ENCODE measurements at places on chromosomes 1 and 21.

GRCh38 chr1:225940385-225941151, 452 bp downstream of the LEFTY2 start:
- DNase-seq, result no peak

GRCh38 chr21:44596068-44596725, 3.9 kb upstream of the KRTAP10-6 start:
- DNase-seq, result peak; percentile 52

GRCh38 chr21:46661642-46662366, 26.3 kb downstream of the PRMT2 start:
- no peak for DNase-seq

DNA sequence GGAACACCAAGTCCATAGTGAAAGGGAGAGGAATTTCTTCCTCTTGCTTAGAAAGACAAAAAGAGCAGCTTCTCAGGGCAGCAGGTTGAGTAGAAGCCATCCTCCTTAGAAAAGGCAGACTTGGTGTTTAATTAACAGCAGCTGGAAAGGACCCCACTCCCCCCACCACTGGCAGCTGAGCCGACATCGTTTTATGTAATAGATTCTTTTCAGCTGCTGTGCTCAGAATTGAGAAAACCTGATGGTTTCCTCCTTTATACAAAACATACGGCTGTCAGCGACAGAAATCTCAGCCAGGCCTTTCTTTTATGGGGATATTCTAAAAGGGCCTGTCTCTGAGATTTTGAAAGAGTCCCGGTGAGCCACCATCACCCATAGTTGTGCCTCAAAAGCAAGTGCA, 49.9 kb downstream of the MAN1C1 start:
- DNase-seq, result no peak

GRCh38 chr1:40454873-40455272, 4.6 kb downstream of the ZFP69B start:
- DNase-seq, result no peak

GRCh38 chr1:78619446-78619802, 824 bp upstream of the IFI44L start:
- DNase-seq, result no peak

DNA sequence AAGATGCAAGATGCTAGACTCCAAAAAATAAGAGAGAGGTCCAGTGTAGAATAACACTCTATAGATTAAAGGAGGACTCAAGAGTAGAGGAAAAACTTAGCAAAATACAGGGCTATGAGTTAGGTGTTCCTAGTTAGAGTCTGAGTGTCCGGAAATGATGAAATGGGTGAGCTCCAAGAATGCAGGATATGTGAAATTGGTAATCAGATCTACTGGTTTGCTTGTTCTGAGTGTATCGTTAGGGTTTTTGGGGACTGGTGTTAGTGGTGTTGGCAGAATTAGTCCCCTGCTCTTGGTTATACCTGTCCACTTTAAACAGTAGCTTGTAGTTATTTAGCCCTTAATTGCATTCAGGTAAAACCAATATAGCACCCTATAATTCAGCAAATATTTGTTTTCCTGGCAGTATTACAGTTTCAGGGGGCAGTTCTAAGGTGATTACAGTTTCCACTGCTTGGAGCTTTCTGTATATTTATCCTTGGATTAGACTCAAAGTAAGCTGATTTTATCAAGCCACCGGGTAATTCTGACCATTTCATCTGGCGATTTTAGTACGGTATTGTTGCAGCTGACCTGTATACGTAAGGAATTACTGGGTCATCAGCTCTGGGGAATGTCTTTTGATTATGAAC, 332.7 kb downstream of the CHRM3 start:
- DNase-seq, result no peak

DNA sequence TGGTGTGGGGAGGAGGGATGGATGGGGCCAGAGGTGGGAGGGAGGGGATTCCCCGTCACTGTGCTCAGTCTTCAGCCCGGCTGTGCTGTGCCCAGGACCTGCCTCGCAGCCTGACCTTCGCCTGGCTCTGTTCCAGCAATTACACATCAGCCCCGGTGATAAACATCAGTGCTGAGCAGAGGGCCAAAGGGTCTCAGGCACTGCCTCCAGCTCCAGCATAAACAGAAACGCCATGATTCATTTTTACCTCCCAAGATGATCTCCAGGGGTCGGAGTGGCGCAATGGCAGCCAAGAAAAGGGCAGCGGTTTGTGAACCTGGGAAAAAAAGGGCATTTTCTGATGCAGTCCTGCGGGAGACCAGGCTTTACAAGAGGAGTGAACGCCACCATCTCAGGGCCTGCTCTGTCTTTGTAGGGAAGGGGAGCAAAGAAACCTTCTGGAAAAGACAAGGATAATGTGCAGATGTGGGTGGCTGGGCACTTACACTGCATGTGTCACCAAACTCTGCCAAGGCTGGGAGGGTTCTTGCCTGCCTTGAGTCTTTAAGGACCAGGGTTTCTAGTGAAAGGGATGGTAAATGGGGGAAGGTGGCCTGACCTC, 28.1 kb downstream of the SHISA4 start:
- no peak for DNase-seq

- DNase-seq, result no peak
Observed at GRCh38 chr1:149927056-149927562, 494 bp downstream of the SF3B4 start.

- DNase-seq, result no peak
Observed at GRCh38 chr21:46004168-46004861, 22.7 kb downstream of the COL6A1 start.

DNA sequence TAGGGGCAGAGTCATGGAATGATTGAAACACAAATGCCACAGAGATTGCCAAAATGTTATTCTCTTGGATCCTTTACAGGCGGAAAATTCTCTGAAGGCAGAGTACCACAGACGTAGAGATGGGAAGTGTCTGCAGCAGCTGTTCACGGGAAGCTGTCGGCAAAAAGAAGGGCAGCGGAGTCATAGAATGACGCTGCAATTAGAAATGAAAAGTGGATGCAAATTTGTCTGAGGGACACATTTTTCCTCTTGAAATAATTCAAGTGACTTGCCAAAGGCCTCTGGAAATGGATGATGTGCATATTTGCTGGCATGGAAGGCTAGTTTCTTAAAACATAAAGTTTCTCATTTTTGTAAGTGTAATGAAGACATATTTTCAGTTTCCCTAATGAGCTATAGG, 77.5 kb upstream of the PLD5 start:
- no peak for DNase-seq

DNA sequence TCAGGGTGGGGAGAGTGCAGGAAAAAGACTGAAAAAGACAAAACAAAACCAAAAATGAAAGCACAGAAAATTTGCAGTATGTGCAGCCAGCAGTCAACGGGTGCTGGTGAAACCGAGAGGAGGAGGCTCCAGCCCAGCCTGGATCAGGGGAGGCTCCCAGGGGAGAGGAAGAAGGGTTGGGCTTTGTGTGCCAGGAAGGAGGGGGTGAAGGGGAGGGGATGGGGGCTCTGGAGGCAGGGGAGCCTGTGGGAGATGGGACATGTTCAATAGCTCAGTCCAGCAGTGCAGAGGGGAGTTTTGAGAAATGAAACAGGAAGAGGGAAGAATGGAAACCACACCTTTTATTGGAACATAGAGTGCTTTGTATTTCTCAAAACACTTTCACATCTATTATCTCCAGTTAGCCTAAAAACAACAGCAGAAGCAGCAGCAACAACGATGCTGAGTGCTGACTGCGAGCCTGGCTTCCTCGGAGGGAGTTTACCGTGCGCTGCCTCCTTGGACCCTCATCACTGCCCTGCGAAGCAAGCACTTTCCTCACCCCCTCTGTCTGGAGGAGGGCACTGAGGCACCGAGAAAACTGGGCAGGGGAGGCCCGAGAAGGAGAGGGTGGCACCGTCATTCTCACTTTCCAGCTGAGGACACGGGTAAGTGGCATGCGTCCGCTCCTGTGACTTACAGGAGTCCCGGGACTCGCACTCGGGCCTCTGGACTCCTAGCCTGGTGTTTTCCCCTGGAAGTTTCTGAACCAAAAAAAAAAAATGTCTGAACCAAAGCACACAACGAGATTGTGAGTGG, 62.9 kb downstream of the MDM4 start:
- DNase-seq, result no peak

- peak; percentile 36 for DNase-seq
Observed at GRCh38 chr1:208837242-208837641, 593.1 kb upstream of the PLXNA2 start.

GRCh38 chr1:156599811-156600210, 1.5 kb downstream of the GPATCH4 start:
- no peak for DNase-seq

DNA sequence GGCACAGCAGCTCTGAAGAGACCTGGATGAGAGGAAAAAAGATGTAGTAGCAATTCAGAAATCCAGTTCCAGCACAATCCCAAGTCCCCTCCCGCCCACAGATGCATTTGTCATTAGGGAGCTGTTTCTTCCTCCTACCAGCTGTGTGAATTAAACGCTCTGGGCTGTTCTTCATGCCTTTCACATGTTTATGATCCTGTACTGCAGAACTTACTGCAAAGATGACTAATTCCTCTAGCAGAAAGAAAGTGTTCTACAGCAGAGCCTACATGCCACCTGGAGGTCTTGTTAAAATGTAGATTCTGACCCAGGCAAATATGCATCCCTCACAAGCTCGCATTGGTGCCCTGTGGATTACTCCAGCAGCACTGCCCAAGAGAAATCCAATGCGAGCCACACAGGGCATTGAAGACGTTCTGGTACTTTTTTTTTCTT, 6.5 kb downstream of the ENO1 start:
- no peak for DNase-seq

DNA sequence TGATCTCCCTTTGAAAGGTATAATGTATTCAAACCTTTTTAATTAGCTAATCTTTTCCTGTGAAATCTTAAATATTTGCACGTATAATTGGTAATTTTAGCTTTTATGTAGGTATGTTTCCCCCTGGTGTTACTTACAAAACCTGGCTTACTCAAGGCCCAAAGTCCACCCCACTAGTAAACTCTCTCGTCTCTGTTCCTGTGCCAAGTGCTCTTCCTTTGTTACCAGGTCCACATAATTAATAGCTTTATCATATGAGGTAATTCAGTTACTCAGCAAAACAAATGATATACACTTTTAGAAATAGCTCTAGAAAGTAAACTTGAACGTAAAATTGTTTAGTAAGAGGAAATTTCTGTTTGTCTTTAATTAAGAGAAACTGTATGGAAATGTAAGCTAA, 36.7 kb downstream of the NFIA start:
- DNase-seq, result no peak

DNA sequence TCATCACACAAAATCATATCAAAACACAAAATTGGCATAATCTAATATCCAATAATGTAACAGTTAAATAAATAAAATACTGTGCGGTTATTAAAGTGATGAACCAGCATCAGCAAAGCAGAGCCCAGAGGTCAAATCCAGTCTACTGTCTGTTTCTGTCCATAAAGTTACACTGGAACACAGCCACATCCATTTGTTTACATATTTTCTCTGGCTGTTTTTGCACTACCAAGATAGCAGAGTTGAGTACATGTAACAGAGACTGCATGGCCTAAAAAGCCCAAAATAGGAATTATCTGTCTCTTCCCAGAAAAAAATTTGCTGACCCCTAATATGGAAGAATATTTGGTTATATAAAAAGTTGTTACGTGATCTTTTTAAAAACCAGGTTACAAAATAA, 242.2 kb upstream of the DMRTA2 start:
- DNase-seq, result no peak

- no peak for DNase-seq
Observed at GRCh38 chr1:153587314-153587713, 21.7 kb upstream of the S100A2 start.

DNA sequence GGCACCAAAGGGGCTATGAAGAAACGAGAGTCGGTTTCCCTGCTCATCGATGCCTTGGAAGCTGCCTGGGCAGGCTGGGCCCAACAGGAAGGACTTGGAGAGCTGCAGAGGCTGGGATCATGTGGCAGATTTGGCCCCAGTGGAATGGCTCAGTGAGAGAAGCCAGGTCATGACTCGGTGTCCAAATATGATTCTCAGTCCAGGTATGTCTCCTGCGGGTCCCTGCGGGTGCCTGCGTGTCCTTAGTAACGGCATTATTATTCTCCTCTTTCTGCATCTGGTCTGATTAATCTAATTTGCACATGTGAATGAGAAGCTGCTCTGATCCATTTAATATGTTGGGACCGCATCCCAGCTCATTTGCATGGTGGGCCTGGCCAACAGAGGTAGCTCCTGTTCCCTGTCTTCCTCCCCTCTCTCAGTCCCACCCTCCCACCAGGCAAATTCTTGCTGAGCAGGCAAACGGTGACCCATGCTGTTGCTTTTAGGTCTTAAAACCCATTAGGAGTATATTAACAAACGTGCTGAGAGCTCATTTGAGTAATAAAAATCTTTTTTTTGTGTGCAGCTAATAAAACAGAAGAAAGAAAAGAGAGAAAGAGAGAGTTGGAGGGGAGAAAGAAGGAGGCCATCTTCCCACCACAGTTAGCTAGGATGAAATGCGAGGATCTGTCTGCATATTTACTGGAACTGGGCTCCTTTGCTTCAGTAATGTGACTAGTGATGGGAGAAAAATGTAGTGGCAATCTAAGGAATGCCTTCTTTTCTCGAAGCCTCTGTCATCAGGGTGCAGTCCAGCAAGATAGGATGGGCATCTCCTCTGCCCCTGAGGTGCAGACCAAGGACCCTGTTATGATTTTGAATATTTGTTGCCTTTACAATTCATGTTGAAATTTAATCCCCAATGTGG, 133.5 kb downstream of the HMGB4 start:
- DNase-seq, result no peak

DNA sequence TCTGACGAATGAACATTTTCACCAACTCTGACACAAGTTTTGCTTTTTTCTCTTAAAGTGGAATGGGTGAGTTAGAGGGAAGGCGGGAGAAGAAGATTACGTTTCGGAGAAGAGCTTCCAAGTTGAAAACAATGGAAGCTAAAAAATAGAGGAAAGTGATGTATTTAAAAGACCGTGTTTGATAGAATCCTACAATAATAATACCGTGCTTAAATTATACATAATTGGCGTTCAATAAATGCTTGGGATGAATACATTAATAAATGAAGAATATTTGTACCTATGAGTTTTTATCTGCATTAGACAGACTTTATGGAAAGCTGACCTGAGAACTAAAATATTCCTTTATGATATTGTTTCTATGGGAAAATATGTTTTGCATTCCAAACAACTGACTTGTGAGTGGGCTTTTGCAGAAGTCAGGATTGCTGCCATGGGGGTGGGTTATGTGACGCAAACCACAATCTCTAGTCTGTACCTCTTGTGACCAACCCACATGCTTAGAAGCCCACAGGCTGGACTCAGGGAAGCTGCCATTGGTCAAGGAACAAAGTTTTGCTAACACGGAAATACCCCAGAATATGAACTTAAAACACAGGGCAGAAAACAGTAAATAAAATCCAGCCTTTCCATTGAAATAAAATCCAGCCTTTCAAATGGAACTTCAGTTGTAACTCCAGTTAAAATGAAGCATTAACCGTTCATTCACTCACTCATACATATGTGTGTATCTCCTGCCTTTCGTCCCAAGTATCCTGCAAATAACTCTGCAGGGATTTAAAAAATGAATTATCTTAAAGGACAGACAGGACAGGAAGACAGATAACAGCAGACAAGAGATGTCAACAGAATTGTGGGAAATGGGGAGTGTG, 21.3 kb upstream of the ATF3 start:
- no peak for DNase-seq

DNA sequence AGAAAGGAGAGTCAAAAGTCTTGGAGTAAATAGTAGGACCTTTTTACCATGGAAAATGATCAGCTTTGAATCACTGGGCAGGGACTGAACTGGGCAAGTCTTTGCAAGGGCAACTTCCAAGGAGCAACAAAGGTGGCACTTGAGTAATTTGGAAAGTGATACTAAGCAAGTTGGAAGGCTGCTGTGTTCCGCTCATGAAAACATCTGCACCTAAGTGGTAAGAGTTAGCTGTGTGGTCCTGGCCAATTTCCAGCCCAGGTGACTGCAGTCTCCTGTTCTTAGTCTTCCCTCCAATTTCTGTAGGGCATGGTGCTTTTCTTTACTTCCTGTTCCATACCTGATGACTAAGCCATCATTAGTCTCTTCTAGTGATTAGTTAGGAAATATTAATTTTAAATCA, 35.5 kb upstream of the PRDM2 start:
- peak; percentile 85 for DNase-seq
